ENCODE measurements at places on chromosomes 2 and 18.

DNA sequence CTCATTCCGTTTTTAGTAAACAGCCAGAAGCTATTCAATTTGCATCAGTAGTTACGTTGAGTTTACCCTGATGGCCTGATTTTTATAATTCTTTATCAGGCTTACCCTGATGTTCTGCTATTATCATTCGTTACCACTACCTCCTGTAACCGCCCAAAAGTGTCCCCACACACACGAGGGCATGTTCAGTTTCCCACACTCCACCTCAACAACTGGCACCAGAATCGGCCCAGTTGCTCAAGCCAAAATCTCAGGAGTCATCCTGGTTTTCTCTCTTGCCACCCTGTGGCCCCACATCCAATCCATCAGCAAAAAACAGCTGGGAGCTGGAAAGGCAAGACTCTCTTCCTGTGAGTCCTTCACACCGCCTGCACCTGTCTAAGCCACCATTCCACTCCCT lies 102.9 kb upstream of the RAB6C start:
- DNase-seq = no peak

DNA sequence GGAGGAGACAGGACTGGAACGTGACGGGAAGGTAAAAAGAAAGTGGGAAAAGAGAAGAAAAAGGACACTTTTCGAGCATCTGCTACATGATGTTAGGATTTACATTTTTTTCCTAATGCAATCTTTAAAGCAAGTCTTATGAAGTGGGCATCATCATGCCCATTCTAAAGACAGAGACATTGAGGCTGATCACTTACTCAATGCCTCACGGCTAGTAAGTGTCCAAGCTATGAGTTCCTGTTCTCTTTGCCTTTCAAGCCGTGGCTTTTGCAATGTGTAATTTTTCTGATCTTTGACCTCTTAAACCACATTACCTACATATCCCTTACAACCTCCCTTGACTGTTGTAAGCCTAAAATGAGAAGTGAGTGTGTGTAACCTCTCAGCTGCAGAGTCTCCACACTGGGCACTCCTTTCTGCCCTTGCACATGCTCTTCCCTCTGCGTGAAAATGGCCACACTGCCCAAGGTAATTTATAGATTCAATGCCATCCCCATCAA lies 649.2 kb downstream of the RNF144A start:
- no peak for DNase-seq

- no peak for DNase-seq
Observed at GRCh38 chr2:62968168-62968567, 82.5 kb upstream of the OTX1 start.

GRCh38 chr2:16522031-16522831 lies 143.4 kb downstream of the CYRIA start:
- DNase-seq = no peak

- no peak for DNase-seq
Observed at GRCh38 chr18:34380326-34380725, 155.6 kb upstream of the NOL4 start.

DNA sequence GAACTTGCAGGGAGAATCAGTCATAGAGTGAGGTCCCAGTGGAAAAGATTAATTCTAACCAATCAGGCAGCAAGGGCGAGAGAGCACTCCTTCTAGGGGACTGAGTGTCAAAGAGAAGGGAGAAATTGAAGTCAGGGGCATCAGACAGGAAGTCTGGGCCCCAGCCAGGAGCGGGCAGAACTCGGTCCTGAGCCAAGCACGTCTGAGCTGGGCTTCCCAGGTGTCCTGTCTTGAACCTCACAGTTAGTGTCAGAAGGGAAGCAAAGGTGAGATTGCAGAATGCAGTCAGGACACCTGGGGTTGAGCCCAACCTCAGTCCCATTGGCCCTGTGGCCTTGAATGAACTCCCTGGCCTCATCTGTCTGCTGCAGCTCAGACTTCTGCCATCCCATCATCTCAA lies 220.9 kb downstream of the SMAD2 start:
- no peak for DNase-seq

GRCh38 chr2:239132156-239132709 lies 268.6 kb downstream of the HDAC4 start:
- no peak for DNase-seq

DNA sequence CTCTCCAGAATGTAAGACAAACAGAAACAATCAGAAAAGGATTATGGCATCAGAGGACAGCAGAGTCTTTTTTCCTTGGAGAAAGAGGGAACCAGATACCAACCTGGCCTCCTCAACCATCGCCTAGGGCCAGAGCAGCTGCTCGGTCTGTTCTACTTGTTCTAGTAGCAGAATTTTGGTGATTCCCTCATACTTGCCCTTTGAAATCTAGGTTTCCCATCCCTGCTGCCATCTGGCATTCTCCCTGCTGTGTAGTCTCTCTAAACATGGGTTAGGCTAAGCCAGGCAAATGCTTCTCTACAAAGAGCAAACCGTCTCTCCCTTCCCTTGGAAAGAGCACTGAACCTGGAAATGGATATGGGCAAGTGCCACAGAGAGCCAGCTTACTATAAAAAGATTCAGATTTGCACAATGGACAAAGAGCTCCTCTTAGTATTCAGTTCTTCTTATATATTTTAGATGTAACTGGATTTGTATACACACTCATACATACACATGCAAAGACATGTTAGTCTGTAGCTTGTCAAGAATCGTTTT lies 208.6 kb upstream of the ST6GAL2 start:
- no peak for DNase-seq

GRCh38 chr2:212540341-212540740 lies 1.7 kb upstream of the ERBB4 start:
- DNase-seq = no peak

DNA sequence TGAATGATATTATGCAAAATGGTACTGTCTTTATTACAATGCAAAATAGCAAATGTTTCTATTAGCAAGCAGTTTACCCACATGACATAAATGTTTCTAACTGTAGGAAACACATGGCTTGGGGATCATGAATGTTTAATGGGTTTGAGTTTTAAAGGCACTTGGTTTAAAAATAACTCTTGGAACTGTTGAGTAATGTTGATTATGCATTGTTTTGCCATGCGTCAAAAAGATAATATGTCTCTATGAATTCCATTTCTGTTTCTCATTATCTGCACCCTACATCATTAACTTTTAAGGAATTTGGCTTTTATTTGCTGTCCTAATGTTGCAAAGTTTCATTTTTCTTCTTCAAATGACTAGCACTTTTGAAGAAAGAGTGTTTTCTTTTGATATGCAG lies 1355.5 kb downstream of the SUCLG1 start:
- DNase-seq = no peak

GRCh38 chr2:85864654-85865053 lies 24.1 kb downstream of the ST3GAL5 start:
- DNase-seq = no peak

DNA sequence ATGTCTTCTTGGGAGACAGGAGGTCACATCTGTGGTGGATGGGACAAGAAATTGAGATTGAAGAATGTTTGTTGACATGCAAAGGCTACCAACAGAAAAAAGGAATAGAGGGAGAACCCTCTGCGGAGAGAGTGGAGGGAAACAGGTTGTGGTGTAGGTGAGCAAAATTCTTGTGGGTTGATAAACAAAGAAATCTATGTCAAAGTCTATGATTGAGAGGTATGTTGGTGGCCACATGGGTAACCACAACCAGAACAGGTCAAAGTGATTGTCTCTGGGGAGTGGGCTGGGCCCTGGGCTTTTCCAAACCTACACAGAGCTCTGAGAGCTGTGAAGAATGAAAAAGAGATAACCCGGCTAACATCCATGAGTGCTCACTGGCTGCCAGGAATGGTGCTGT lies 62.8 kb upstream of the NCK2 start:
- DNase-seq = no peak

DNA sequence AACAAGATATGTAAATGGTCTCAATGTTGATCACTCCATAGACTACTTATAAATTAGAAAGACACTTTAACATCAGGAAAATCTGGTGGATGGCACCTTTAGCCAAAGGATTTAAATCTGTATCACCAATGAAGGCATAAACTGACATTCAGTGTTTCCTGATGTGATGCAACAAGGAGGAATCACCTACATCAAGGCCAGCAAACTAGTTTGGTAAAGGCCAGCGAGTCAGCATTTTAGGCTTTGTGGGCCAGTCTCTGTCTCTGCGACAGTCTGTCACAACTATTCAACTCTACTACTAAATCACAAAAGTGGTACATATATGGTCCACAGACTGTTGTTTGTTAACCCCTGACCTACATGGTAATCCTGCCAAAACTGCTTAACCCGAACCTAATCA lies 33.3 kb downstream of the C2orf76 start:
- no peak for DNase-seq

Measured in DMS79 (cell line).